Esophagus mucosa (tissue), 1 donor: ENCODE measurements at places on chromosomes 5 and 9. TPM values are rescaled to one million over a fixed set of nuclear protein-coding genes. Genes with fewer than 3 reads are reported as not detected.
A peak's percentile ranks its signal among the peaks of the same experiment; 100 is the strongest.

- ATAC-seq: peak; percentile 34
Observed at GRCh38 chr9:33187519-33188218, 20.5 kb upstream of the B4GALT1 start.

- ATAC-seq: no peak
Observed at GRCh38 chr9:68728731-68729130, 23.7 kb downstream of the PIP5K1B start.

DNA sequence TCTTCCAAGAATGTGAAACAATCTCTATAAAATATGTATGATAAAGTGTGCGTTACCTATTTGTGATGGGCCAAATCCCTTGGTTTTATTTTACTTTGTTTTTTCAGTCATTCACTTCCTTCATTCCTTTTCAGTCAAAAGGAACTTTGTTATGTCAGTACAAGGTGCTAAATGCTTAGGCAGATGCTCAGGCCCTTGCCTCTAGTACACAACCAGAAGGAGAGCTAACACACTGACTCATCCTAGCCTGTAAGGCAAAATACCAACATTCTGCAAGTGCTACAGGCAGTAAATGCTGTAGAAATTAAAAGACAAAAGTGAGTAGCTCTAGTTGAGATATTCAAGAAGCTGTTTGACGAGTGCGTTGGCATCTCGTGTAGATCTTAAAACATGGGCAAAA lies 49.4 kb downstream of the TRPM6 start:
- peak; percentile 91 for ATAC-seq

- ATAC-seq: no peak
Observed at GRCh38 chr5:77171141-77171910, 39.2 kb upstream of the PDE8B start.

DNA sequence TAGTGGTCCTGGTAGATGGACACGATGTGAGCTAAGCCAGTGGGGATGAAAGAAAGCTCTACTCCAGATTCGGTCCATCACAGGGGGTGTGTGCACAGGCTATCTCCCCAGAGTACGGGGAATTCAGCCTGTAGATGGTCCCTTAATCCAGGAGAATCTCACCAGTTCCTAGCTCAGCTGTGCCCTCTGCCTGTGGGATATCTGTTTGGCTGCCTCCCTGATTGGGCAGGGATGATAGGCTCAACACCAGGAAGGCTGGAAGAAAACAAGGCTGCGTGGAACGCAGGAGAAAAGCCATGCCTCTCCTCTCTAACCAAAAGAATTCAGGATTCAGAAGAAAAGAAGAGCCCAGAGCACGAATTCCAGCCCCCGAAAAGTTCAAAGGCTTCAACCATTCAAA lies 40.9 kb downstream of the VLDLR start:
- peak; percentile 31 for ATAC-seq

DNA sequence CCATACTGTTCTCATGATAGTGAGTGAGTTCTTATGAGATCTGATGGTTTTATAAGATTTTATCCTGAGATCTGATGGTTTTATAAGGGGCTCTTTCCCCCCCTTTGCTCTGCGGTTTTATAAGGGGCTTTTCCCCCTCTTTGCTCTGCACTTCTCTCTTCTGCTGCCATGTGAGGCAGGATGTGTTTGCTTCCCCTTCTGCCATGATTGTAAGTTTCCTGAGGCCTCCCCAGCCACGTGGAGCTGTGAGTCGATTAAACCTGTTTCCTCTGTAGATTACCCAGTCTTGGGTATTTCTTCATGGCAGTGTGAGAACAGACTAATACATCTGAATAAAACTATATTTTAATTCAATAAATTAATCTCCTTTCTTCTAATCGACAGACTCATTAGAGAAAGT lies 64.9 kb upstream of the ZSWIM6 start:
- ATAC-seq: no peak

DNA sequence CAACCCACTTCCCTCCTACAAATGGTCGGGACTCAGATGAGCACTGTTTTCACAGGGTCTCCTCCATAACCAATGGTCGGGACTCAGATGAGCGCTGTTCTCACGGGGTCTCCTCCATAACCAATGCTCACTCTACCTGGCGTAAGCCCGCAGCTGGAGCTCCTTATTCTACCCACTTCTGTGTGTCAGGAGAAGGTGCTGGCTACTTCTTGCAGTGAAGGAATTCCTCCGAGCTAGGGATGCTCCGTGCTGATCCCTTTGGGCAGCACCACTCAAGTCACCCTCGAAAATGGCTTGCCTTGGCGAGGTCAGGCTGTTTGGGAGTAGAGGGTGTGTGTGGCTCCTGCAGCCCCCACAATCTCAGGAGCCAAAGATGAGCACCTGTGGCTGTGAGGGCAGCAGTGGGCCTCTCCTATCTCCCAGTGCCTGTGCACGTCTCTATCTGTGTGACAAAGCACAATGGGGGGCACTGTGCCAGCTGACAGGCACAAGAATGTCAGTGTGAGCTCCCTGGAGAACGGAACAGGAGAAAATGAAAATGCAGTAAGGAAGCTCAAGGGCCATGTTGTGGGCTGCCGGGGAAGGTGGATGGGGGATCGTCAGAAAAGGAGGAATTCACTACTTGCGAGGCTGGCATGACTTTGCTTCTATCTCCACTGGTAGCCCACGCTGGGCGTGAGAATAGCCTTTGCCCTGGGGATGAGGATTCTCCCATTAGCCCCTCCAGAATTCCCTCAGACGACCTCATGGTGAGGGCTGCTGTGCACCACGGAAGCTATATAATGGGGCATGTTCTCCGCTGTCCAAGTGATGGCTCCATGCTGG lies 3.9 kb upstream of the BTNL9 start:
- no peak for ATAC-seq

Gene SGCD
- total RNA-seq: 0.52 TPM

Gene CDKN2A
- total RNA-seq: 7.7 TPM

Gene NDST1
- total RNA-seq: 112 TPM
